ENCODE measurements at places on chromosomes 2 and 18. TPM values are rescaled to one million over a fixed set of nuclear protein-coding genes. Genes with fewer than 3 reads are reported as not detected.

CCDC148 gene
- 0.13 TPM for total RNA-seq

ASB18 gene
- not detected for total RNA-seq

DNA sequence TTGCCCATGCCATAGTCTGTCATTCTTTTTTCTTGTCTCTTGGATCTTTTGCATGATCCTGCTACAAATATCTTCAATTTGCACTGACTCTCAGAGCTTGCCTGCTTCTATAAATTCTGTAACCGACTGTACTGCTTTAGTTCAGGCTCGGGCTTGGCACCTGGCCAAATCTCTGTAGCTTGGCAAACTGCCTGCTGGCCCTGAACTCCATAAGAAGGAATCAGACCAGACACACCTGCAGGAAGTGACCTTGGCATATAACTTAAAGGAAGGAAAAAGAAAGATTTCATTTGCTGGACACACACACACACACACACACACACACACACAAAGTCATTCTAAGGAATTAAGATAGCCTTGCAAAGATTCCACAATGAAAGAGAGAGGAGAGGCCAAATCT lies 291.2 kb upstream of the DDX18 start:
- no peaks in the 10 kb centered on the region for H3K27me3 ChIP-seq
- DNase-seq: no peak
- no peaks in the 10 kb centered on the region for H3K4me1 ChIP-seq
- H3K4me3 ChIP-seq: no peak overlapping the region
- H3K27ac ChIP-seq: no peak overlapping the region

GRCh38 chr2:233830111-233830802 lies 24.1 kb downstream of the HJURP start:
- H3K27ac ChIP-seq: no peak overlapping the region
- no peaks in the 10 kb centered on the region for H3K27me3 ChIP-seq
- no peaks in the 10 kb centered on the region for H3K4me1 ChIP-seq
- H3K36me3 ChIP-seq: no peaks in the 10 kb centered on the region
- no peak overlapping the region for H3K4me3 ChIP-seq

DNA sequence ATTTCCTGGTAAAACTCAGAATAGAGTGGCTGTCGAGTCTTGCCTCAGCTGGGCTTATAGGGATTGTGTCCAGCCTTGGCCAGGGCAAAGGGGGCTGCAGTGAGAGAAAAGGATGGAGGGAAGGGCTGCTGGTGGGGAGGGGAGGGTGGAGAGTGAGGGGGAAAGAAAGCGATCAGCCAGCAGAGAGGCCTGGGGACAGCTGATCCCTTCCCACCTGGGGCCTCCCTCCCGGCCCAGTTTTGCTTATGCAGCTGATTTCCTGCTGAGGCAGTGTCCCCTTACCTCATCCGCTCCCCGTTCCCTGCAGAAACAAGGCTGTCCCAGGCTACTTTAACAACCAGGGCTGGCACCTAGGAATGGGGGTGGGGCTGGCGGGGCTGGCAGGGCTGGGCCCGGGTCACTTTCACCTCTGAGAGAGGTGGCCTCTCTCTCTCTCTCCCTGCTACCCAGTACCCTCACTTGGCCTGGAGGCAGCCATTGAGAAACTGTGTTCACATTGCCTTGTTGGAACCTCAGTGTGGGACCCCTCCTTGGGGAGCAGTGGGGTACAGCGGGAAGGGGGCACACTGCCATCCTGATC lies 12.2 kb upstream of the GMPPA start:
- H3K27ac ChIP-seq: no peak overlapping the region
- H3K4me3 ChIP-seq: no peak overlapping the region
- no peaks in the 10 kb centered on the region for H3K4me1 ChIP-seq
- H3K36me3 ChIP-seq: peaks cover 3% of the 10 kb centered on the region

DNA sequence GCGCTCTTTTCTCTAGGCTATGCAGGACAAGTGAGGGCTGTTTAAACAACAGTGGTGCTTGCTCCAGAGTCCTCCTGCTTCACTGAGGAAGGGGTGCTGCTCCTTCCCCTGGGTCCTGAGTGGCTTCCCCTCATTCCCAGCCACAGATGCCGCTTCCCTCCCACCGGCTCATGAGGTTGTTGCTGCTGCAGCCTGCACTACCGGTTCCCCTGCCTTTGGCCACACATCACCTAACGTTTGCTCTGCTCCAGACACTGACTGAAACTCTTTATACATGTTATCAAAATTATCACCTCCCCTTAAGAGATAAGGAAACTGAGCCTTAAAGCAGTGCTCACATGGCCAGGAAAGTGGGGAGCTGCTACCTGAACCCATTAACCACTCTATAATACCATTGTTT lies 130.8 kb upstream of the LGALSL start:
- H3K27me3 ChIP-seq: peaks cover 17% of the 10 kb centered on the region
- H3K36me3 ChIP-seq: no peaks in the 10 kb centered on the region
- H3K27ac ChIP-seq: no peak overlapping the region
- H3K4me1 ChIP-seq: no peaks in the 10 kb centered on the region
- H3K4me3 ChIP-seq: no peak overlapping the region

- H3K27me3 ChIP-seq: no peaks in the 10 kb centered on the region
- H3K4me3 ChIP-seq: no peak overlapping the region
- H3K4me1 ChIP-seq: no peaks in the 10 kb centered on the region
- DNase-seq: no peak
- H3K36me3 ChIP-seq: no peaks in the 10 kb centered on the region
Measured at GRCh38 chr2:143741205-143741604, 612.0 kb downstream of the ARHGAP15 start.

DNA sequence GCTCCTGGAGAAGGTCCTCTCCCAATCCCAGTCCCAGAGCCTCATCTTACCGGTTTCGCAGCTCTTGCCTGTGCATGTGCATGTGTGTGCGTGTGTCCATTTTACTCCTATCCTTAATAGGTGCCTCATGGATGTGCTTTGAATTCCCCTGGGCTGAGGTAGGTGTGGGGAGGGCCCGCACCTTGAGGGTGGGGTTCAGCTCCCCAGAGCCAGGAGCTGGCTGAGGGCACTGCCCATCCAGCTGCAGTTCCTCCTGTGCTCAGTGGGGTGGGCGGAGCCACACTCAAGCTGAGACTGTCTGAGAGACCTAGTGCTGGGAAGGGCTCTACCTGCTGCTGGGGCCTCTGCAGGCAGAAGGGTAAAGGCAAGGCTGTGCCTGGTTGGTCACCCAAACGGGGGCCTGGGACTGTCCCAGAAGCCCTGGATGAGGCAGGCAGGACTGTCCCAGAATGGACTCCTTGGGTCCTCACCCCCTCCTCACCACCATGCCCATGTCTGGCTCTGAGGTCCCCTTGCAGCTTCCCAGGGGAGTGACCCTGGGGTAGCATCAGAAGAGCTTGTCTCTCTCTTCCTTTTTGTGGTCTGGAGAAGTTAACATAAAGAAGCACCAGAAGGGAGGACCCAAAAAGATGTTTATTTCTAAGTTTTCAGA lies 8.9 kb downstream of the GDF7 start:
- H3K36me3 ChIP-seq: no peaks in the 10 kb centered on the region
- no peaks in the 10 kb centered on the region for H3K4me1 ChIP-seq
- peaks cover 21% of the 10 kb centered on the region for H3K27me3 ChIP-seq
- H3K4me3 ChIP-seq: no peak overlapping the region
- peak; percentile 47 for DNase-seq

DNA sequence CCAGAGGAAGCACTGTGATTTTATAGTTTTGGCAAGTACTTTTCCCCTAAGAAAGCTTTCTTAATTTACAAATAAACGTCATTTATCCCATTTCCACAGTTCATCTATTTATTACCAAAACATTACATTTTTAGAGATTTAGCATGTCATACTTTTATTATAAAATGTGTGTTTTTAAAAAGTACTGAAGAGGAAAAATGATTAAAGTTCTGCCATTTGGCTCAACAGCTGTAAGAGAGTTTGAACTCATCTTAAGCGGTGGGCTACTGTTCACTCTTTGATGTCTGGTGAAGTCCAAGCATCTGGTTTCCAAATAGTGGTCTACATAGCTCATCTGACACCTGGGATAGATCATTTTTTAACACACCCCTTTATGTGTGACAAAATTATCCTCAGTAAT lies 51.3 kb upstream of the TANC1 start:
- no peak overlapping the region for H3K27ac ChIP-seq
- no peak for DNase-seq
- no peaks in the 10 kb centered on the region for H3K36me3 ChIP-seq
- 0 out of 2 replicates have a peak, but pooled peaks cover 9% of the 10 kb centered on the region for H3K4me1 ChIP-seq

GRCh38 chr2:38217401-38218188 lies 141.6 kb upstream of the CYP1B1 start:
- H3K36me3 ChIP-seq: no peaks in the 10 kb centered on the region
- H3K4me3 ChIP-seq: no peak overlapping the region
- H3K27me3 ChIP-seq: no peaks in the 10 kb centered on the region

DNA sequence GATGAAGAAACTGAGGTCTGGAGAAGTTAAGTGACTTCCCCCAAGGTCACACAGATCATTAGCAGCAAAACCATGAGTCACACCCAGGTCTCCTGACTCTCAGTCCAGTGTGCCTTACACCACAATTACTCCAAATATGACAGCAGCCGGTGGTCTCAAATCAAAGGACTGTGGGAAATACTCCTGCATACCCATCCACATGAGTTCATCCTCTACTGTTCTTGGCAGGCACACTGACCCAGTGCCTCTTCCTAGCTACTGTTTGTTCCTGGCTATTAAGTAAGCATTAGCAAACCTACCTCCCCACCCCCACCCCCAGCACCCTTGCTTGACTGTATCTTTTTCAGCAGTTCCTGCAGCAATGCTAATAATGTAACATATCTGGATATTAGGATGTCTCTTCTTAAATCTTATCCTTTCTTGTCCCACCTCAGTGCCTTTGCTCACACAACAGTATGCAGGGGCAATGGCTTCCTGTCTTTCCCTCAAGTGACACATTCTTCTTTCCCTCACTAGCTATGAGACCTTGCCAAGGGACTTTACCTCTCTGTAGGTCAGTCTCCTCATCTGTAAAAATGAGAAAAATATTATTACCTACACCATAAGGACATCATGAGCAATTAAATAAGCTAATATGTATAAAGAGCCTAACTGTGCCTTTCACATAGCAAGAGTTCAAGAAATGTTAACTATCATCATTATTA lies 46.2 kb downstream of the FAM98A start:
- no peaks in the 10 kb centered on the region for H3K36me3 ChIP-seq
- peak; percentile 30 for DNase-seq
- no peaks in the 10 kb centered on the region for H3K27me3 ChIP-seq

DNA sequence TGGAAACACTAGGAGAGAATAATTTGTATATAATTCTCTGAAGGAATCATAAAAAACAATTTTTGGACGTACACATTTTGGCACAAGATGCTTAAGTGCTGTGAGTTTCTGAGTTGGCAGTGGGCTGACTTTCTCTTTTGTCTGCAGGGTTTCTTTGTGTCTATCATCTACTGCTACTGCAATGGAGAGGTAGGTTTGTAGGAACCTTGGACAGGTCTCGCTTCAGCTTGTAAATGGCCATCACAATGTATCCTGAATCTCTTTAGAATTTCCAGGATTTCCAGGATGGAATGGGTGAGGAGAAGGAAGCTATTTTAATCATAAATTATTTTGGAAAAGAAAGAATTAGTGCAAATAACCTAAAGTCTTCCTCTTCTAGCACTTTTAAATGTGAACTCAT lies 83.9 kb downstream of the PTH2R start:
- no peak overlapping the region for H3K27ac ChIP-seq
- H3K27me3 ChIP-seq: no peaks in the 10 kb centered on the region
- no peaks in the 10 kb centered on the region for H3K4me1 ChIP-seq
- H3K36me3 ChIP-seq: no peaks in the 10 kb centered on the region
- no peak for DNase-seq

- no peak overlapping the region for H3K27ac ChIP-seq
- no peaks in the 10 kb centered on the region for H3K36me3 ChIP-seq
- no peak for DNase-seq
Measured at GRCh38 chr2:175854129-175854528, 147.9 kb downstream of the LNPK start.

GRCh38 chr2:151361674-151362370 lies 4.4 kb downstream of the TNFAIP6 start:
- no peak overlapping the region for H3K4me3 ChIP-seq
- H3K27me3 ChIP-seq: no peaks in the 10 kb centered on the region
- DNase-seq: peak; percentile 73
- H3K27ac ChIP-seq: peak overlapping the region; percentile 57

GRCh38 chr2:239911641-239912071 lies 113.5 kb downstream of the NDUFA10 start:
- DNase-seq: no peak
- no peaks in the 10 kb centered on the region for H3K27me3 ChIP-seq
- H3K4me1 ChIP-seq: no peaks in the 10 kb centered on the region
- H3K4me3 ChIP-seq: no peak overlapping the region
- H3K27ac ChIP-seq: no peak overlapping the region

Data from GM23248 (cell line).